Kidney (tissue), 22 donors: ENCODE measurements at places on chromosomes 3 and 15. TPM values are rescaled to one million over a fixed set of nuclear protein-coding genes. Genes with fewer than 3 reads are reported as not detected.

The WNT5A gene
- 0.67 TPM for polyA plus RNA-seq

GRCh38 chr15:66356077-66356358, 467 bp downstream of the TIPIN start:
- DNase-seq, result no peak

The MESP2 gene
- polyA plus RNA-seq, result 0.24 TPM

GRCh38 chr15:38844736-38845135, 280.1 kb upstream of the RASGRP1 start:
- DNase-seq, result no peak

DNA sequence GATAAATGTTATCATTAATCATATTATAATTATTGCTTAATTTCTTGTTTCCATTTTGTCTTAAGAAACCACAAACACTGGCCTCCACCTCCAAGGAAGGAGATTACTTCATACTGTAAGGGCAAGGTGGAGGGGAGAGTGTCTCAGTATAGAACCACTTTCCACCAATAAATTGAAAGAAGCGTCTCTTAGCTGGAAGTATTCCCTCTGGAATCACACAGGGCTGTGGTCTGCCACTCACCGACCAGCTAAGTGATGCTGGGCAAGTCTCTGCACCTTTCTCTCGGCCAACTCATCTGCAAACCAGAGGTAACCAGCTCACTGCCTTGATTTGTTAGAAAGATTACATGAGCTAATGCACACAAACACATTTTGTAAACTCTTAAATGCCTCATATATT, 63.1 kb downstream of the EIF4E3 start:
- no peak for DNase-seq

DNA sequence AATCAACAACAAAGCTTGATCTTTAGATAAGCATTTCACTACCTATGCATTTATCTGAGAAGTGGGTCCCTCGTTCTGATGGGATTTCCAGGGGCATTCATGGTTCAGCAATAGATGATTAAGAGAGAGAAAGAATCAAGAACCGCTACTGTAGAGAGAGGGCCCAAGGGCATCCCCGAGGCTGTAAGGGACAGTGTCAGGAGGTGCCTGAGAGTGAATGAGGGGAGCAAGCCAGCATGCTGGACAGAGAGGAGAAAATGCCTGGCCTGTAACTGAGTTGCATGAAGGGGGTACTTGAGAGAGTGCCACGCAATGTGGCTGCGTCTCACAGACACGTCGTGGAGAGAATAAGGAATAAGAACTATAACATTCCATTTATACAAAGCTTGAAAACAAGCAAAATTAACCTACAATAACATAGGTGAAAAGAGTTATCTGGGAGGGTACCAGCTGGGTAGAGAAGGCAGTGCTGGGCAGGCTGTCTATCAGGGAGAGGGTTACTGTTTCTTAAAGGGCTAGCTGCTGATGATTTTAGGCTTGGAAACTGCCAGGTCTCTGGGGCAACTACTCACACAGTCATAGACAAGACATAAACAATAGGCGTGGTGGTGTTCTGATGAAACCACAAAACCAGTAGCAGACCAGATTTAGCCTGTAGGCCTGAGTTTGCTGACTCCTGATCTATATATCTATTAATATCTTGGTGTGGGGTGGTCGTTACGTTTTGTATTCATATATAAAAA, 374.6 kb upstream of the CFAP20DC start:
- no peak for DNase-seq

DNA sequence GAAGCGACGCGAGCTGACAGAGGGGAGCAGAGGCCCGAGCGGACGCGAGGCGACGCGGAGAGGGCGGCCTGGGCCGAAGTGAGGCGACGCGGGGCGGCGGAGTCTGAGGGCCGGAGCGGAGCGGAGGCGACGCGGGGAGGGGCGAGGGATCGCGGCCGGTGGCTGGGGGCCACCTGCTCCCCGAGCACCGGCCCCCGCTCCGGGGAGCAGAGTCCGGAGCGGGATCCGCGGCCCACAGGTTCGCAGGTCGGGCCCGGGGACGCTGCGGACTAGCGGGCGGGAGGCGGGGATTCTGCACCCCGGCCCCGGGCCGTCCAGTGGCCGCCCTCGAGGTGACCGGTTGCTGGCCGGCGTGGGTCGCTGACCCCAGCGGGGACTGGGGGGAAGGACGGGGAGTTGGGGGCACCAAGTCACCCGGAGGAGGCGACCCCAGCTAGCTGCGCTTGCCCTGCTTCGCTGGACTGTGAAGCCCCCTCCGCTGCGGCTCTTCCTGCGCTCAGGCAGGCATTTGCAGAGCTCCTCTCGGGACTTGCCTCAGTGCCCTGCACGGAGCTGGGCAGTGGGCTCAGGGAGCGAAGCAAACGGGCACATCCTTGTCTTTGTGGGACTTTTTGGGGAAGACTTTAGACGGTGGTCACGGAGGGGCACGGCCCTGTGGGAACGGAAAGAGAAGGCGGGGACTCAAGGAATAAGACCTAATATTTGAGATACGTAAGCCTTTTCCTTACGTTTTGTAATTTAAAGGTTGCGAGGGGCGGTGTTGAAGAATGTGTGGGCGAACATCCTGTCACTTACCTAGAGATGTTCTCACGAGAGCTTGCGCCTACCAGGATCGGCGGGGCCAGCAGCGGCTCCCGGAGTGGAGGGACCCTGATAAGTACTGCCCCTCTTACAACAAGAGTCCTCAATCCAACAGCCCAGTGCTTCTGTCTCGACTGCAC, 566 bp downstream of the HMCES start:
- DNase-seq, result peak; percentile 79

GRCh38 chr3:61575893-61576292, 14.5 kb downstream of the PTPRG start:
- DNase-seq, result no peak

The PLA2G4D gene
- not detected for polyA plus RNA-seq

- no peak for DNase-seq
Observed at GRCh38 chr15:74815961-74816360, 3.3 kb downstream of the LMAN1L start.

DNA sequence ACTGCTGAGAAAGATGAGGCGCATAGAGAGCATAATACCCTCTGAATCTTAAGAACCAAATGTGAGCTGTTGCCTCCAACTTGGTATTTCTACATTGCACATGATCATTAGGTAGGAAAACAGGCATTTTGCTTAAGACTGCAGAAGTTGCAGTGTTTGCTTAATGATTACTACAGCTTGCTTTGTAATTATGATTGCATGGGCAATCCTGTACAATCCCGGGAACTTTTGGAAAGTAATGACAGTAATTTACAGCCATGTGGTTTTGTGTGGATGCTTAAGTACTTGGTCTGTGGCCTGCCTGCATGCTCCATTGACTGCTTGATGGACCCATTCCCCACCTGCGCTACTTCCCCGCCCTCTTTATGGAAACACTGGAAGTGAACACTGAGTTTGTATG, 301.1 kb downstream of the DIPK2A start:
- DNase-seq, result peak; percentile 61

DNA sequence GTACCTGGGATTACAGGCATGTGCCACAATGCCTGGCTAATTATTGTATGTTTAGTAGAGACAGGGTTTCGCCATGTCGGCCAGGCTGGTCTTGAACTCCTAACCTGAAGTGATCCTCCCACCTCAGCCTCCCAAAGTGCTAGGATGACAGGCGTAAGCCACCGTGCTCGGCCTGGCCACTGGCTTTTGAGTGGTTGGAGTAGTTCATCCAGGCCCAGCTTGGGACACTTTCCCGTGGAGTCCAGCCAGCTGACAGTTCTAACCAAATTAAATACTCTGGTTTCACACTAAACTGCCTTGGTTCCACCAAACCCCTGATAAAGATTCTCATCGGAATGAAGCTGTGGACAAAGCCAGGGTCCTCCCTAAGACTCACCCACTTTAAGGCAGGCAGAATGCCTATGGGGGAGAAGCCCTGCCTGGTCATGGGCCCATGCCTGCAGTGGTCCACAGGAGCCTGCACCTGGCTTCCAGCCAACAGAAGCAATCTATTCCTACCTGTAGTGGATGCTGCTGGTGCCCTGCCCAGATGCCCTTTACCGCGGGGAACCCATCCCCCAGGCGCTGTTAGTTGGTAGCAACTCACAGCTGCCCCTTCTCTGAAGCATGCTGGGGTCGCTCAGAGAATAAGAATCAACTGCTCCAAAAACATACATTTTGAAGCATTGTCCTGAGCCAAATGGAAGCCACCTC, 5.2 kb upstream of the SLC28A1 start:
- no peak for DNase-seq

The TAGLN3 gene
- 5.7 TPM for polyA plus RNA-seq

The SCAANT1 gene
- polyA plus RNA-seq, result not detected

DNA sequence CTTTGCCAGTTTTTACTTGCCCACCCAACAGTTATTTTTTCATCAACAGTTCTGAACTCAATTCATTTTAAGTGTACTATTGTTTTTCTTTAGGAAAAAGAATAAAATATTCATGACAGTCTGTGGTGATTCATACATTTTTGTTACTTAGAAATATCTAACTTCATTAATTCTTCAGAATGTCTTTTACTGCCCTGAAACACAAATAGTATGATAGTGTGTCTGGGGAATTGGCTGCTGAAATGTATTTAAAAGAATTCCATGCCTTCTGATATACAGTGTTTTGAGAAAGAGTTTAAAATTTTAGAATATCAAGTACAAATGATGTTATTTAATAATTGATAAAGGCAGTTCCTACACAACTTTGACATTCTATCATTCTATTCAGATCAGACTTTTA, 854.1 kb downstream of the NAALADL2 start:
- DNase-seq, result no peak

- peak; percentile 95 for DNase-seq
Observed at GRCh38 chr15:85618956-85619491, 175.7 kb downstream of the KLHL25 start.

The CYP19A1 gene
- not detected for polyA plus RNA-seq

- DNase-seq, result no peak
Observed at GRCh38 chr3:101950510-101950909, 101.2 kb downstream of the NFKBIZ start.

DNA sequence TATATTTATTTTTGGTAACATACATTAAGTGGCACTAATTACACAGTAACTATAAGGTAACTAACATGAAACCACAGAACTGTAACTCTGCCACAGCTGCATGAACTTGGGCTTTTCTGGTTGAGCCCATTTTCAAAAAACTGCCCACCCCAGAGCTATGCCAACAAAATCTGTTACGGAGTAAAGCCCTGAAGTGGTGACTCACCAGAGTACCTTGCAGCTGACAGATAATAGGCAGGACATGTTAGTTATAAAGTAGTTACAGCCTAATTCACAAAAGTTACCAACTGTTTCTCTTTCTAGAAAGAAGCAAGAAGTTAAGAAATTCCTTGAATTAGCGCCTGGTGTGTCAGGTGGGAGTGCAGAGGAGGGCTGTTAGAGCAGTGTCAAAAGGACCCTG, 1.5 kb upstream of the GPX1 start:
- DNase-seq, result no peak

GRCh38 chr15:67433495-67434099, 87.3 kb upstream of the C15orf61 start:
- DNase-seq, result peak; percentile 56

DNA sequence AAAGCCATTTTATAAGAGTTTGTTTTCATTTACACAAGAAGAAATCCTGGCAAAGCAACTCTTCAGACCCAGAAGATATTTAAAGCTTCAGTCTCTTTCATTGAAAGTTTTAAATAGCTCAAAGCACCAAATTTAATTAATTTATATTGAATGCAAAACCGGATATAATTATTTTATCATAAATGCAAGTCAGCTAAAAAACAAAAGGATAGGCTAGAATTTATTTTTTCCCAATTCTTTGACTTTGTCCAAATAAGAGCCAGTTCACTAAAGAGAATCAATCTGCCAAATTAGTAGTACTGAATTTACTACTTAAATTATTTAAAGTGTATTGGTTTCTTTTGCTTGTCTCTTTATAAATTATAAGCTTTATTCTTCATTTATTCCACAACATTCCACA, 101.5 kb downstream of the ZNF385D start:
- DNase-seq, result no peak

GRCh38 chr15:56948764-56949101, 30.3 kb downstream of the TCF12 start:
- DNase-seq, result no peak

GRCh38 chr3:193605876-193606275, 12.9 kb downstream of the OPA1 start:
- DNase-seq, result no peak

GRCh38 chr3:77420336-77420735, 380.4 kb downstream of the ROBO2 start:
- DNase-seq, result no peak

- DNase-seq, result no peak
Observed at GRCh38 chr3:27387625-27388024, 18.4 kb upstream of the NEK10 start.

GRCh38 chr15:79562403-79562815, 130.3 kb downstream of the MINAR1 start:
- DNase-seq, result peak; percentile 73

The TADA3 gene
- polyA plus RNA-seq, result 58.4 TPM

DNA sequence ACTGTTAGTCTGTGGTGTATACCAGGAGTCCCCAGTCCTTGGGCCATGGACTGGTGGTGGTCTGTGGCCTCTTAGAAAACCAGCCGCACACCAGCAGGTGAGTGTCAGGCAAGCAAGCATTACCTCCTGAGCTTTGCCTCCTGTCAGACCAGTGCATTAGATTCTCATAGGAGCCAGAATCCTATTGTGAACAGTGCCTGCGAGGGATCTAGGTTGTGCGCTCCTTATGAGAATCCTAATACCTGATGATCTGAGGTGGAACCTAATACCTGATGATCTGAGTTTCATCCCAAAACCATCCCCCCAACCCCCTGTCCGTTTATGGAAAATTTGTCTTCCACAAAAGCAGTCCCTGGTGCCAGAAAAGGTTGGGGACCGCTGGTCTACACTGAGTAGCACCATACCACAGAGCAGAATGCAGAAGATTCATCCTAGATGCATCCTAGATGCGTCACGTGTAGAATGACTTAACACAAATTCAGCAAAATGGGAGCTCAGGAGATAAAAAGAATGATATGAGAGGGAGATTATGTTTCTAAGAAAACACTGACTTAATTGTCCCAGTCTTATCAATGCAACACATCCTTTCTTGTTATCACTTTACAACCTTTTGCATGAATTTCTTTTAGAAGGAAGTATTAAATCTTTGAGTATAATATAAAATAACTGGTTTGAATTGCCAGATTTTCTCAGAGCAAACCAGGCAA, 28.5 kb downstream of the SELENOT start:
- no peak for DNase-seq

GRCh38 chr15:78061963-78062427, 15.5 kb downstream of the TBC1D2B start:
- no peak for DNase-seq

DNA sequence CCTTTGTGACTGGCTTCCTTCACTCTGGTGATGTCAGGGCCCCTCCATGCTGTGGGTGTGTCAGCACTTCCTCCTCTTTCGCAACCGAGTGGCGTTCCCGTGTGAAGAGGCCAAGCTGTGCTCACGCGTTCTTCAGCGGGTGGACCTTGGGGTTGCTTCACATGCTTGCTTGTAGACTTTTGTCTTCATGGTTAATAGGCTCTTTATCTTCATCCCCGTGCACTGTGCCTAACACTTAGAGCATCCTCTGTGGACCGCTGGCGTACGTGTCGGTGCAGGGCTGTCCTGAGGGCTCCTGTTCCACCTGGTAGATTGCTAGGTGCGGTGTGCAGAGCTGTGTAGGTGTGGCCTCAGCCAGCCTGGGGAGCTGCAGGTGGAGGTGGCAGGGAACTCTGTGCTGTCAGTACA, 182.3 kb downstream of the OR4M2 start:
- no peak for DNase-seq

The PDZRN3 gene
- polyA plus RNA-seq, result 9.5 TPM
